Glomerular endothelial cell (primary cell): ENCODE measurements at places on chromosomes 4 and X. TPM values are rescaled to one million over a fixed set of nuclear protein-coding genes. Genes with fewer than 3 reads are reported as not detected.

The RNF150 gene
- 0.53 and 0.93 TPM in 2 replicates for total RNA-seq

GRCh38 chrX:150051096-150051495 is 112.8 kb upstream of the EOLA2 start:
- no peak for DNase-seq

The HS6ST2 gene
- 0.78 and 0.82 TPM in 2 replicates for total RNA-seq

DNA sequence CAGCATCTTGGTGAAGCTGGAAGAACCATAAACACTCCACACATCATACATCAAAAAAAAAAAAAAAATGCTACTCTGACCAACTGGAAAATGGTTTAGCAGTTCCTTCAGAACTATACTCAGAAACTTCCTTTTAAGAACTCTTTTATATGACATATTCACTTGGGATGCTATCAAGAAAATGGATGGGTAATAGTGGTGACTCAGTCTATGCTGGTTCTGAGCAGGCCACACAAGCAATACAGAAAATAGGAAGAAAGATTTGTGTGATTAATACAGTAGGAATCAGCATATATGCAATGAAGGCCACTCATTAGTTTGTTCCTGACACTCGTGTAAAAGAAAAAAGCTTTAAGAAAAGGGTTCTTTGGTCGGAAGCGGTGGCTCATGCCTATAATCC is 123.5 kb upstream of the FAT4 start:
- DNase-seq = no peak

The KCNIP4 gene
- total RNA-seq = not detected in 2 replicates

The HELQ gene
- total RNA-seq = 7.0 and 7.4 TPM in 2 replicates

The POF1B gene
- total RNA-seq = not detected in 2 replicates

DNA sequence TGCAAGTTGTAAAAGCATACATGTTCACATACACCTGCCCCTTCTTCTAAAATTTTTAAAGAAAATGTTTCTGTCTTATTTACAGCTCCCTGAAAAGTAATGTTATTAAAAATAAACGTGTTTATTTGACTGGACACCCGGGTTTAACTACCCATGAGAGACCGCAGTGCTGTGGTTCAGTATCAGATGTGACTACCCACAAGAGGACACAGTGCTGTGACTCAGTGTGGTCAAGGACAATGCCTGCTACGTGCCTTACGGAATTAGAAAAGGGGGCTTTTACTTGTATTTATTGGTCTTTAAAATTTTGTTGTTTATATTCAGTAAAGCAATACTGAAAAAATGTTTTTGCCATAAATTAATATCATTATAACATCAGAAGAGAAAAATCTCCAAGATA is 641.4 kb downstream of the TRIML1 start:
- DNase-seq = no peak
